ENCODE measurements at places on chromosomes 16 and 17.
A peak's percentile ranks its signal among the peaks of the same experiment; 100 is the strongest.

DNA sequence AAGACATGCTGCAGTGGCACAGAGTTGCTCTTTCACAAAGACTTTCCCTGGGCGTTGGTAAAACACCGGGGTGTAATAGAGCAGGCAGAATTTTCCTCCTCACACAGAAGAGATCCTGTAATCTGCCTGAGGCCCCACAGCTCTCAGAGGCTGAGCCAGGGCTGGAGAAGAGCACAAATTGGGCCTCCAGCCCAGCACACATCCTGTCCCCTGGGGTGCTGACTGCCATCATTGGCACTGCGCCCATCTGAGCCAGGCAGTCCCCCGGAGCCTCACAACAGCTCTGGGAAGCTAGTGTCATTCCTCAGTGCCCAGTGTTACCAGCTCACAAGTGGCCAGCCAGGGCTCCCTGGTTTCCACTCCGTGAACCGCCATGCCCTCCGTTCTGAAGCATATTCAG lies 119.4 kb downstream of the SOCS1 start:
- no peak for DNase-seq

DNA sequence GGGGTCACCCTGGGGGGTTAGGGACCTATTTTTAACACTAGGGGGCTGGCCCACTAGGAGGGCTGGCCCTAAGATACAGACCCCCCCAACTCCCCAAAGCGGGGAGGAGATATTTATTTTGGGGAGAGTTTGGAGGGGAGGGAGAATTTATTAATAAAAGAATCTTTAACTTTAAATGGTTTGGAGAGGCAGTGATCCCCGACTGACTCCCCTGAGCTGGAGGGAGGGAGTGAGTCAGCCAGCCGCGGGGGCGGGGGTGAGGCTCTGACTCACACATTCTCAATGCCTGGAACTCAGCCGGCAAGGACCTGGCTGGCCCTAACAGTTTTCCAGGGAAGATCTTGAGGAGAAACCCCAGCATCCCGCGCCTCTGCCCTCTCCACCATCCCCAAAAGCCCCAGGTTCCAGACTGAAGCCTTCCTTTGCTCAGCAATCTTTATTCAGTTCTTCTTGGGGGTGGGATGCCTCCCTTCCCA lies 1.5 kb downstream of the HCFC1R1 start:
- peak; percentile 61 for DNase-seq

- no peak for DNase-seq
These were observed 23.6 kb downstream of the ALOX15B start for GRCh38 chr17:8062435-8062806.

GRCh38 chr16:87196231-87196630 lies 121.0 kb downstream of the C16orf95 start:
- no peak for DNase-seq

- peak; percentile 36 for DNase-seq
These were observed 9.9 kb downstream of the CMTM2 start for GRCh38 chr16:66588981-66589713.

- peak; percentile 53 for DNase-seq
These were observed 338.0 kb downstream of the WWOX start for GRCh38 chr16:78437352-78437968.

GRCh38 chr16:19223235-19224170 lies 55.5 kb downstream of the SYT17 start:
- peak; percentile 49 for DNase-seq

DNA sequence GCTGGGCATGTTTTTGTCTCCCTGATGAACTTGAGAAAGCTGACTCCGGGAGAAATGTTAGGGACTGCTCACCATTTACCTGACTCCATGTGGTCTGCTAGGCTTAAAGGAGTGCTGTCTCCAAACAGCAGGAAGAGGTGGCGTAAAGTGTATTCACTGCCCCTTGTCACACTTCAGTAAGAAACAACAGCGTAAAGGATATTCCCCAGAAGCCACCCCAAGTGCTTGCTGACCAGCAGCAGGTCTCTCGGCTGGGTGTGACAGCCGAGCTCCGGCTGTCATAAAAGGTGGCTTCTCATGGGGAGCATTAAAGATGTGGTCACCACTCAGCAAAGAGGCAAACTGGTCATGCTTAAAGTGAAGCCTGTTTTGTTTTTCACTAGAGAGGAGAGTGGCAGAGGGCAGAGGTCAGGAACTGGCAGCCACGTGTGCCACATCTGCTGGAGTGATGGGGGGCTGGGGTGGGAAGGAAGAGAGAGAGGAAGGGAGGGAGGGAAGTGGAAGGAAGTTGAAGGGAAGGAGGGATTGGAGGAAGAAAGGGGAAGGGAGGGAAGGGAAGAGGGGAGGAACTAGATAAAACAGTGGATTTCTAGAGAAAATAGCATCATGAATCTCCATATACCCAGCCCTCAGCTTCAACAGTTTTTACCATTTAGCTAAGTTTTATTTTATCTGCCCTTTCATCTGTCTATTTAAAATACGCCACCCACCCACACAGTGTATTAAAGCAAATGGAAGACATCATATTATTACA lies 119.3 kb downstream of the CLEC16A start:
- DNase-seq = no peak

DNA sequence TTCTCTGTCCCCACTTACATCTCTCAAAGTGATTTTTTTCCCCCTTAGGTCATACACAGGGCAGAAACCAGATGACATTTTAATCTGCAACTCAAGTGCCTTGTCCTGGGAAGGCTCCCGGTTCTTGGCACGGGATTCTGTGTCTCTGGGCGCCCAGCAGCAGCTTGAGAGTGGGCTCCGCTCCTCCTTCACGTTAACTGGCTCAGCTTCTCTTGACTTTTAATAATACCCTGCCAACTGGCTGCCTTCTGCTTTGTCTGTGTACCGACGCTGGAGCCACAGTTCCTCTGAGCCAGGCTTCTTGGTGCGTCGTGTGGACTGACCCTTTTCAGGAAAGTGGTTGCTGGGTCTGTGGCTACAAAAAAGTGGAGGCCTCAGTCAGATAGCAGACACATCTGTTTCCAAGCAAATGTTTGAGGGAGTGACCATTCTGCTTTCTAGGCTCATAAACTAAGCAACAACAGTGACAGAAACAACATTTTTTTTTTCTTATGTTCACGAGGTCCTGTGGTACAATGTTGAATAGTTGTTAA lies 64.9 kb downstream of the IRF8 start:
- no peak for DNase-seq

- peak; percentile 49 for DNase-seq
These were observed 27.3 kb downstream of the USP7 start for GRCh38 chr16:8936421-8936820.

- DNase-seq = no peak
These were observed 11.8 kb upstream of the TMEM98 start for GRCh38 chr17:32916134-32916533.

GRCh38 chr16:79536958-79537357 lies 63.6 kb downstream of the MAF start:
- DNase-seq = no peak

DNA sequence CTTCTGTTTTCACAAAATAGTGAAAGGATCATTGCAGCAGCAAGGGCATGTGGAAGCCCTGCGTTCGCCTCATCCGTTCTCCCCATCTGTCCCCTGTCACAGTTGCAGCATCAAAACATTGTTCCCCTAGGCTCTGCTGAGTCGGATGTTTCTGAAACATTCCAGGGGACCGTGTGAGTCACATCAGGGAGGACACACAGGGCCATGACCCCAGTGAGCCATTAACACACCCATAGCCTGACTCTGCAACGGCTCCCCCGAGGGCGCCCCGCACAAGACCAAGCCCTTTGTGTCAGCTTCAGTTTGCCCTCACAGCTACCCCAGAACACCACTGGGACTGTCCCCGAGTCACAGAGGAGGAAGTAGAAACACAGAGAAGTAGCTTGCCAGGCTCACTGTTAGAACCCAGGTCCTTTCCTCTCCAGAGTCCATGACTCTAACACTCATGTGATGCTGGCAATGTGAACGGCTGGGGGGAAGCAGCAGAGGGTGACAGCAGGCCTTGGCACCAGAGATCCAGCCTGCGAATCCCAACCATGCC lies 63.3 kb upstream of the HSBP1 start:
- DNase-seq = no peak

DNA sequence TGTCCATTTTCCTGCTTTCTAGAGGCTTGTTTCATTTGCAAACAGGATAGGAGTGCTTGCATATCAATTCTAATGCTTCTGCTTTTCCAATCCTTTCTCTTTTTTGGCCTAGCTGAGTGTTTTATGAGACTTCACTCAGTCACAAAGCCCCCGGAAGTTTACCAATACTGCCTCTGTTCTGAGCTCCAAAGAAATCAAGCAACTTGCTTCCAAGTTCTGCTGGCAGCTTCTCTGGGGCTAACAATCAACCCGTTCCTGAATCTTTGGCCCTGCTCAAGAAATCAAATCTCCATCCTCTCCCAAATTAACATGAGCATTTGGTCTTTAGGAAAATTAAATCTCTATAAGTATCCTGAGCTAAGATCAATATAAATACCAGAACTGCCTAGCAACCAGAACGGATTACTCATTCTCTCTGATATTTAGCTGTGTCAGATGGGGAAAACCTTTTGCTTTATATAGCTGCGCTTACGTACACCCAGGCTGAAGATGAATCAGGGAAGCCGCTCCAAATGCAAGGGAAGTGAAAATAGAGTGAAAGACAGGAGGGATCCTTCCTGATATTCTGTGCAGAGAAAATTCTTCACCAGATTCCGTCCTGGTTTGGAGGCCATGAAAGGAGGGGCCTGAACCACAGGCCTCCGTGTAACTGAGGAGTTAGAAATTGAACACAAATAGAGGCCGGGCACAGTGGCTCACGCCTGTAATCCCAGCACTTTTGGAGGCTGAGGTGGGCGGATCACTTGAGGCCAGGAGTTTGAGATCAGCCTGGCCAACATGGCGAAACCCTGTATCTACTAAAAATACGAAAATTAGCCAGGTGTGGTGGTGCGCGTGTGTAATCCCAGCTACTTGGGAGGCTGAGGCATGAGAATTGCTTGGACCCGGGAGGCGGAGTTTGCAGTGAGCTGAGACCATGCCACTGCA lies 23.3 kb upstream of the GRB2 start:
- no peak for DNase-seq

- no peak for DNase-seq
These were observed 116.8 kb upstream of the CREBBP start for GRCh38 chr16:3997231-3997841.

GRCh38 chr17:17940441-17940911 lies 31.7 kb downstream of the TOM1L2 start:
- no peak for DNase-seq

DNA sequence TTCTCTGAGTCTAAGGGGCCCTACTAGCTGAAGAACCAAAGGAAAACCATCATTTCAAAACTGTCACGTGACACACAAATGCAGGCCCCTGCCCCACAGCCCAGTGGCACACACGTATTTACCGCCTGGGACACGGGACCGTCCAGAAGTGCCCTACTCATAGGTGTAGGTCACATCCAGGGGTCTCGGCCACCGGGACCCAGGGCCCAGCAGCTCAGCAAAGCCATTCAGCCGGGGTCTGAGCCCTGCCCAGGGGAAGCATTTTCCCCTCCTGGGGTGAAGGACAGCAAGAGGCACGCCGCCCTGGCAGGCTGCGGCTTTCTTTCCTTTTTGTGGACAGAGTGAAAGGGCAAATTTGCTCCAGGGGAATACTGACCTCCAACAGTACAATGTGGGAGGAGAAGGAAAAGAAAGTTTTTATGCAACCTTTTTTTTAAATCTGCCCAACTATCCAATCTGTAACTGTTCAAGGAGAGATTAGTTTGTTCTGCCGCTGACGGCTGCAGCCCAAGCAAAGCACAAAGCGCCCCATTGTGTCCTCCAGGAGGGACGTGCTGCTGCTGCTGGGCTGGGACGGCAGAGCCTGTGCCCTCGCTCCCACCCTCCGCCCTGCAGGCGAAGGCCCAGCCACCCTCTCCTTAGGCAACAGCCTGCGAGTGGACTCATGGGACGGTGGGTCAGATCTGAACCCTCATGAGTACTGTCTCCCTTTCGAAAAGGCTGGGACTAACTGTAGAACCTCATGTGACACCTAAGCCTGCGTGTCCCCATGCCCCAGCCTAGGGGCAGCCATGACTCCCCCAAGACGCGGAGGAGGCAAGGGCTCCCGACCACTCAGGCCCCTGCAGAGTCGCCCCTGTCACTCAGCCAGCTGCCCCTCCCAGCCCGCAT lies 21.3 kb downstream of the SLC7A5 start:
- no peak for DNase-seq

- no peak for DNase-seq
These were observed 27.4 kb upstream of the SLC38A10 start for GRCh38 chr17:81322271-81323082.

DNA sequence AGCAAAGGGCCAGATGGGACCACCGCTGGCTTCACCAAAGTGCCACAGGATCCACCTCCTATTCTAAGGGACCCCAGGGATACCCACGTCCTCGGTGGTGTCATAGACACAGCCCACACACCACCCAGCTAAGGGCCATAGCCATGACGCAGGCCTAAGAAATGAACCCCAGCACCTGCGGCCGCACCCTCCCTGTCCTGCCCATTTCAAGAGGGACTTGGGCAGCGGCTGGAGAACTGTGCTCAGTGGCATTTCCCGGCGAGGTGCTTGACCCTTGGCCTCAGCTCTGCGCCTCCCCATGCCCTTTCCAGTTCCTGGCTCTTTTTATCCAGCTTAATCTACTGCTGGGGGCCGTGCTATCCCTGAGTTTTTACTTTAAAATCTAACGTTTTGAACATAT lies 27.3 kb downstream of the ZNF778 start:
- DNase-seq = no peak

- peak; percentile 26 for DNase-seq
These were observed 30.8 kb downstream of the USP10 start for GRCh38 chr16:84730406-84731106.

GRCh38 chr17:4744999-4745969 lies 5.6 kb upstream of the CXCL16 start:
- DNase-seq = peak; percentile 37

DNA sequence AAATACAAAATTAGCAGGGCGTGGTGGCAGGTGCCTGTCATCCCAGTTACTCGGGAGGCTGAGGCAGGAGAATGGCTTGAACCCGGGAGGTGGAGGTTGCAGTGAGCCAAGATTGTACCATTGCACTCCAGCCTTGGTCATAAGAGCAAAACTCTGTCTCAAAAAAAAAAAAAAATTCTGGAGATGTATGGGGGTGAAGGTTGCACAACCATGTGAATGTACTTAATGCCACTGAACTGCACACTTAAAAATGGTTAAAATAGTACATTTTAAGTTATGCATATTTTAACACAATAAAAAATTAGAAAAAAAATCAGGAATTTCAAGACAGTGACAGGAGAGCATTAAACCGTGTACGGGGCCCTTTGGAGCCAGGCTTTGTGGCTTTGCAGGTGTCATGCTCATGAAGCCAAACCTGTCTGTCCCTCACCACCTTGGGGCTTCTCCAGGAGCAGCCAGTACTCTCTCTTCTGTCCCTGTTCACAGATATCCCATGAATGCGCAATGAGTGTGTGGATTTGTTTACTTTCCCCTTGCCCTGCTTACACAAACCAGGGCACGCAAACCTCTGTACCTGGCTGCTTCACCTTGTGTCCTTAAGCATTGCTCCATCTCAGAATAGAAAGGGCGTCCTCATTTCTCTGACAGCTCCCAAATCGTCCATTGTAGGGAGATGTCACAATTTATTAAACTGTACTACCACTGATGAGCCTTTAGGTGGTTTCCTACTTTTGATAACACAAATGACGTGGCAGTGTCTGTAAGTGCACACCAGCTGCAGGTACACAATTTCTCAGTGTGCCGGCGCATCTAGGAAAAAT lies 58.2 kb upstream of the CBX4 start:
- DNase-seq = no peak

Measured in endothelial cell (in vitro differentiated cells).